ENCODE measurements at places on chromosomes 1 and 21.

DNA sequence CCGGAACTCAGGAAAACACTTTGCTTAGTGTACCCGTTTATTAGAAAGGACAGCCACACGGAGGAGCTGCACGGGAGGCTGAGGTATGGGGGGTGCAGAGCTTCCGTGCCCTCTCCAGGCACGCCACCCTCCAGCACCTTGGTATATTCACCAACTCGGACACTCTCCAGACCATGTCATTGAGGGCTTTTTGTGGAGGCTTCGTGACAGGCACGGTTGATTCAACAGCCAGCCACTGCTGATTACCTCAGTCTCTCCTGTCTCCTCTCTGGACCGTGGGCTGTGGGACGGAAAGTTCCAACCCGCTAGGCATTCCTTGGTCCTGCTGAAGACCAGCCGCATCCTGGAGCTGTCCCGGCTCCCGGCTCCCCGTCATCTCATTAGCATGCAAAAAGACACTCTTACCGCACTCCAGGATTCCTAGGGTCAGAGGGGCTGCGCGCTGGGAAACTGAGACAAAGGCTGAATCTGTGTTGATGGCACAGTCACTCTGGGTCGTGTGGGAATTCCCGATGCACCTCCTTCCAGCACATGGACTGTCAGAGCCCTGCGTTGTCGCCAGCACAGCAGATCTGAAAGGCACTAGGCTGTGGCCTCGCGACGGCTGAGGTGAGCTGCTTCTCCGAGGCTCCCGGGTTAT lies 65.6 kb downstream of the PRKCZ start:
- DNase-seq, result no peak

- DNase-seq, result no peak
Measured at GRCh38 chr1:71618766-71619530, 538.1 kb upstream of the ZRANB2 start.

- DNase-seq, result no peak
Measured at GRCh38 chr1:29984166-29984861, 739.1 kb downstream of the MATN1 start.

DNA sequence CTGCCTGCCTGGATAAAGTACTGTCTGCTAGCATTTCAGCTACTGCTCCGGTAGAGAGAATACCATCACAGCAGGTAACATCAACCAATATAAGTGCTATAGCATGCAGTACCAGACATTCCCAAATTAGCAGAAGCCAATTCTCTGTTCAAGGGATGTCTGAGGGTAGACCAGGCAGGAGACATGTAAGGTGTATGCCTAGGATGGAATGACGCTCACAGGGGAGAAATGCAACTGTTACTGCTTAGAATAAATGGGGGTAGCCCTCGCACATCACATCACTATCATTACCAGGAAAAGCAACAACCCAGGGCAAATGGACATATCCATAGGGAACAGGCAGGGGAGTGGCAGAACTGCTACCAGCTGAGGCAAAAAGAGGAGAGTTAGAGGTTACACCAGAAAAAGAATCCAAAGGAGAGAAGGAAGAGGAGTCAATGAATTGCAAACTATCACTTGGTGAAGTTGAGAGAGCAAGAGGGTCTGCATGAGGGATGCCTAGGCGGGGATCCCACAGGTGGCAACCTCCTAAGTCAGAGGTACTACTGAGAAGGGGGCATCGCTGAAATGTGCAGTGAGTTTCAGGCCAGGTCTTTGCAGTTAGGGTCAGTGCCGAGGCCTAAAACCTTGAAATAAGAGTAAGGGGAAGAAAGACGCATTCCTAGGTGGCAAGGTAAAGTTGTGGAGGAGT lies 1.1 kb downstream of the UBE2Q1 start:
- no peak for DNase-seq

GRCh38 chr1:242432491-242433095 lies 91.9 kb downstream of the PLD5 start:
- no peak for DNase-seq

DNA sequence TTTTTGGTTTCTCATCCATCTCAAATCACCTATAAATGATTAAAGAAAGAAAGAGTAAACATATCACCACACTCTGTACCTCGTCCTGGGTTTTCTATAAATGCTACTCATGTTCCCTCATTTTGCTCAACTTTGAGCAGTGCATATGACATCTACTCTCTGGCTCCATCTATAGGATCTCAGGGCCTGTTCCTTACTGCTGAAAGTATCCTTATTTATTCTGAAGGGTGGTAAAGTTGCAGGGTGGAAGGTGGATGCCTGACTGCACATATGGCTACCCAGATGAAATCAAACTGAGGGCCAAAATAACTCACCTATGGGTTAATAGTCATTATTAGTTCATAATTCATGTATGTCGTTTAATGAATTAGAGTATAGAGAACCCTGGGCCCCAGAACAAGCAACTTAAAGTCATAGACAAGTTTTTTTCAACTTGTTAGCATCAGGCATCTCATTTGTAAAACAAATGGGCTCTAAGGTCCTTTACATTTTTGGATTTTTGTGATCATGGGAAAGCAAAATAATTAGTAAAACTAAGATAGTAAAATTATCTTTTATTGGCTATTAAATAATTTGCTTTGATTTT lies 46.5 kb downstream of the NCF2 start:
- DNase-seq, result no peak

GRCh38 chr1:67850151-67850551 lies 16.9 kb upstream of the GNG12 start:
- DNase-seq, result no peak

DNA sequence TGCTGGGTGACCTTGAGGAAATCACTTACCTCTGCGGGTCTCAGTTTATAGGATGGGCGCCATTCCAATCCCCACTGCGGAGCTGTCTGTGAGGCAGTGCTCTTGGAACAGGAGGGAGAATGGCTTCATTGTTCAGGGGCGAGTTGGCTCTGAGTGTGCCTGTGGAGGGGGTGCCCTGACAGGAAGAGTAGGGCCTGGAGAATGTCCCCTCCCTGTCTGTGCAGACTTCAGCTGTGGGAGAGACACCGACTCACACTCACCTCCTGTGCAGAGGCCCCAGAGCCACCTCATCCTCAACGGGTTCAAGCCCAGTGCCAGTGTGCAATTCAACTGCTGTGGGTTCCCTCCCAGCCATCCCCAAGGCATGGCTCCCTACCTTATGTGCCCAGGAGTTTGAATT lies 17.1 kb downstream of the ADORA1 start:
- DNase-seq, result no peak

- no peak for DNase-seq
Measured at GRCh38 chr21:15442743-15443469, 286.9 kb upstream of the USP25 start.

DNA sequence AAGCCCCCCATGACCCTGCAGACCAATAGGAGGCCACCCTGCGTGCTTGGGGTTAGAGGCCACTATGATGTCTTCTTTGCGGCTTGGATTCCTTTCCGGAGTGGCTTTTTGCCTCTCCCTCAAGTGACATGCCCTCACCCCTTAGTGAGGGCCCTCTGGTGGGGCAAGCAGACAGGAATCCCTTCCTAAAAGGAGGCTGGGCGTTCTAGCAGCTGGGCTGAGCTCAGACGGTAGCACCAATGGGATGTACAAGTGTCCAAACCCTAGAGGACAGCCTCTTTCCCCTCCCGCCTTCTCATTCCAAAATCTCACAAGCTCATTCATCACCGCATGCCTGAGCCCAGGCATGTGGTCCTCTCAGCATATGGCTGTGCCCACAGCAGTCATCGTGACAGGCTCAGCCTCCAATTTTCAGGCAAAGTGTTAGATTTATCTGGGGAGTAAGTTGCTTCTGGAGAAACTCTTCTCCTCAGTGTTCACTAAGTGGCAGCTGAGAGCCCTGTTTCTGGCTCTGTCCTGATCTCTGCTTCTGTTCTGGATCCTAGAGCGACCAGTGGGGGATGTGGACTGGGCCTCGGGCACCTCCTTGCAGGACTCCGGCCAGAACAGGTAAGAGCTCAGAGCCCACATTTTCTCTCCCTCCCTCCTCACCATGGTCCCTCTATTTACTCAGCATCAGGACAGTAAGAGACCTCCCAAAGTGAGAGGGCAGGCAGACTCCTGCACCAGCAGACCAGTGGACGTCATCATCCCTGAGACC lies 4.8 kb downstream of the KIAA1614 start:
- no peak for DNase-seq

GRCh38 chr1:221712198-221712684 lies 29.6 kb downstream of the DUSP10 start:
- no peak for DNase-seq

DNA sequence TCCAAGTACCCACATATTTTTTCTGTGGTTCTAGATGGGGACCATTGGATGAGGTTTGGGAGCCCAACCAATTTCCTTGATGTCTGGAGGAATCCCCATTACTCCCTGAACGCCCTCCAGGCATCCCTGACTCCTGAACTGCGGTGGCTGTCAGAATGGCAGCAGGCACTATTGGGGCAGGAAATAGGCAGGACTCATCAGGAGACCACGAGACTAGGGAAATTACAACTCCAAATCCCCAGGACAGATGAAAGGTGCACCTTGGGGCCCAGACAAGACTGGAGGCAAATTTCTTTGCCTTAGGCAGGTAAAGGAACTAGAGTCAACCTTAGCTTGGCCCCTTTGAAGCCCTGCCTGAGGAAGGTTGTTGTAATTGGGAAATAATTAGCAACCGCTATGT lies 1.1 kb downstream of the CGN start:
- DNase-seq, result no peak

- no peak for DNase-seq
Measured at GRCh38 chr1:29756498-29756897, 520.2 kb downstream of the PTPRU start.

DNA sequence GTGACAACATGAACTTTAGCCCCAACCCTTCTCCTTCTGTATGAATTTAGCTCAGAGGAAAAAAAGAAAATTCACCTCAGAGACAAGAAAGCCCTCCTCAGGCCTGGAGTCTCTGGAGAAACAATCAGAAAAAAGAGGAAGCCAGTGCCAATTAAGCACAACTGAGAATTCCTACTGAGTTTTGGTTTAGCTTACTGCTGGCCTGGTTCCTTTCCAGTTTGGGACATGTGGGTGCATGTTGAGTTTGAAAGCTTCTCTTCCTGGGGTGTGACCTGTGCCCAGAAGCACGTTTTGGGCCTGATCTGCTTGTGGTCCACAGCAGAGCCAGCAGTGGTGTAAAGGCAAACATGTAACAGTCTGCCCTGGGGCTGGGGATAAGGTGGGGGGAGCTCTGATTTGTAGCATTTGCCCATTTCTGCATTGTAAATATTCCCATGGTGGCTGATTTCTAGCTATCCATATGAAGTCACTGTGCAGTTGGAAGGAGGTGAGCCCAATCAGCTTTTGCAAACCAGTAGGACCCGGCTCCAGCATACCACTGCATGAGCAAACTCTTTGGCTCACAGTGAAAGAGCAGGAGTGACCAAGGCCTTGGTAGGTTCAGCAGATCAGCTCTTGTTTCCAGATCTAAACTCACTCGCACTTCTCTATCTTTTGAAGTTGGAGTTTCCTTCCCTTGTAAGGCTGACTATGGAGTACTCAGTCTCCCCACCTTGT lies 4.7 kb upstream of the THEM5 start:
- no peak for DNase-seq

GRCh38 chr21:38120984-38121855 lies 135.6 kb upstream of the KCNJ15 start:
- no peak for DNase-seq

GRCh38 chr1:109307274-109308021 lies 637 bp upstream of the MYBPHL start:
- DNase-seq, result no peak

DNA sequence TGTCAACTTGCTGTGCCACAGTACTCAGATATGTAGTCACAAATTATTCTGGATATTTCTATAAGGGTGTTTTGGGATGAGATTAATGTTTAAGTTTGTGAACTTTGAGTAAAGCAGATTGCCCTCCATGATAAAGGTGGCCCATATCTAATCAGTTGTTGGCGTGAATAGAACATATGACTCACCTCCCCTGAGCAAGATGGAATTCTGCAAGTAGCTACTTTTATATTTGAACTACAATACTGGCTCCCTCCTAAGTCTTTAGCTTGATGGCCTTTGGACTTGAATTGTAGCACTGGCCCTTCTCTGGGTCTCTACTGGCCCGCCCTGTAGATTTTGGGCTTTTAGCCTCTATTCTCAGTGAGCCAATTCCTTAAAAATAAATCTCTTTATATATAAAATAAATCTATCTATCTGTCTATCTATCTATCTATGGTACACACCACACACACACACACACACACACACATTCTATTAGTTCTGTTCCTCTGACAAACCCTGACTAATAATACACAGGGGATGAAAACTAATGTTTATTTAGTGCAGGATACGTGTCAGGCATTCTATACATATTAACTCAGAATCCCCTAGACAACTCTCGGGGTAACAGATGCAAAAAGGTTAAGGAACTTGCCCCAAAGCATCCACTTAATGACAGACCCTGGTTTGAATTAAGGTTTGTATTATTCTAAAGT lies 37.9 kb upstream of the PDC start:
- DNase-seq, result no peak

- peak; percentile 86 for DNase-seq
Measured at GRCh38 chr1:32349211-32349708, 13.0 kb downstream of the FAM229A start.

- DNase-seq, result no peak
Measured at GRCh38 chr21:46562472-46562871, 42.4 kb downstream of the S100B start.

- no peak for DNase-seq
Measured at GRCh38 chr1:112599477-112599876, 19.5 kb downstream of the ST7L start.

DNA sequence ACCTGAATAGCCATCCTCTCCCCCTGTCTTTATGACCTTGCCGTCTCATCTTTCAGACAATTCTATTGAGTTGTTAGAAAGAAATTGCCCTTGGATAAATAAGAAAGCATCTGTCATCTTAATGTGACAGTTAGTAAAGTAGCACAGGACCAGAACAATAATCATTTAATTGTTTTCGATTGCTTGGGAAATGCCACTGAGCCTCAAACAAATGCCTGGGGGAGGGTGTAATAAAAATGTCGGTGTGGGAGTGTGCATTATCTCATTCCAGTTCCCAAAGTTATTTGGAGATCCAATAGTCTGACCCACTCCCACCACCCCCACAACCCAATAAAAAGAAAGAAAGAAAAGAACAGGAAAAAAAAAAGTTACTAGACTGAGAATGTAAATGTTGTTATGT lies 509.3 kb upstream of the LRRC7 start:
- no peak for DNase-seq

DNA sequence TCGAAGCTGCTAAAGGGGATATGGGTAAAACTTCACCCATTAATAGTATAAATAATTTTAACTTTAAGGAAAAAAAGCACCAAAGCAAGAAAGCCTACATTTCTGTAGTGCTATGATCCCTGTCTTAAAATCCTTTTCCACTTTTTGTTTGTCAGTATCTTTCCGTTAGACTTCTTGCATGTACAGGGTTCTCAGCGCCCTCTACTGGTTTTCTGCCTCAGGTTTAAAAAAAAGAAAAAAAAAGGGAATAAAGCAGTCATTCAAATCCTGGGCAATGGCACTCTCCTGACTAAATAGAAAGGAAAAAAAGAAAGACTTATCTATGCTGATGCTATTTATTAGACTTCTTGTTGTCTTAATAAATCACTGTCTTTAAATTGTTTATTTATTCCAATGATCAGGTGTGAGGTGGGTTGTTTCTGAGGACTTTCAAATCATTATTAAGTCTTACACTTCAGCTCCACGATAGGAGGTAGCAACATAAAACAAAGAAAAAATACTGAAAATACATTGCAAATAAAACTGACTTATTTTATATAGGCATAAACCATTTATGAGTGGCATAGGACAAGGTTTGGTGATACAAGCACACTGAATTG lies 475.4 kb upstream of the NR5A2 start:
- DNase-seq, result no peak
